ENCODE measurements at places on chromosomes 13 and 19.

DNA sequence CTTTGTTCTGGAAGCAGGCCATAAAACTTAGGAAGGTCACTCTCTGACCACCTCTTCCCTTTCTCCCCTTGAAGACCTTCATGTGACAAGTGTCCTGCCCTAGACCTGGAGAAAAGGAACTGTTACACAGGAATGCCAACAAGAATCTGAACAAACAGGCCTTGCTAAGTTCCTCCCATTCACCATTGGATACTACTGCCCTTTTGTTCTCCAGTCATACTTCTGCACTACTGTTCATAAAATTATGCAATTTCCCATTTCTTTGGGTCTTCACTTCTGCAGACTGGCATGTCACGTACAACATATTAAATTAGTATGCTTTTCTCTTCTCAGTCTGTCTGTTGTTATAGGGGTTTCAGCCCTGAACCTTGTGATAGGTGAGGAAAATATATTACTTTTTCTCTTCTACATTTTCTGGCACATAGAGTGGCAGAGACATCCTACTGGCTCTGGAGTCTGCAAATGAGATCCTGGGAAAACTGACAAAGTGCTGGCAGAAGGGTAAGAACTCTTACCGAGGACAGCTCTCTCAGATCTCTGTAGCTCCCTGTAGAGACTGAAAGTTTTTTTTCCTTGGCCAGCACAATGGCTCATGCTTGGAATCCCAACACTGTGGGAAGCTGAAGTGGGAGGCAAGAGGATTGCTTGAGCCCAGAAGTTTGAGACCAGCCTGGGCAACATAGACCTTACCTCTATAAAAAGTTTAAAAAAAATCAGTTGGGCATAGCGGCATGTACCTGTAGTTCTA is 87.6 kb upstream of the SPRY2 start:
- no peak for DNase-seq

- no peak for DNase-seq
These were observed 639.0 kb upstream of the KLHL1 start for GRCh38 chr13:70747262-70747661.

DNA sequence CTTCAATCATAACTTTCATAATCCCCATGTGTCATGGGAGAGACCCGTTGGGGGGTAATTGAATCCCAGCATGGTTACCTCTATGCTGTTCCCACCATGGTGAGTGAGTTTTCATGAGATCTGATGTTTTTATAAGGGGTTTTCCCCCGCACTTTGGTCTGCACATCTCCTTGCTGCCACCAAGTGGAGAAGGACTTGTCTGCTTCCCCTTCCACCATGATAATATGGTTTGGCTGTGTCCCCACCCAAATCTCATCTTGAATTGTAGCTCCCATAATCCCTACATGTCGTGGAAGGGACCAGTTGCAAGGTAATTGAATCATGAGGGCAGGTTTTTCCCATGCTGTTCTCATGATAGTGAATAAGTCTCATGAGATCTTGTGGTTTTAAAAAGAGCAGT is 524.9 kb downstream of the SLITRK5 start:
- no peak for DNase-seq

DNA sequence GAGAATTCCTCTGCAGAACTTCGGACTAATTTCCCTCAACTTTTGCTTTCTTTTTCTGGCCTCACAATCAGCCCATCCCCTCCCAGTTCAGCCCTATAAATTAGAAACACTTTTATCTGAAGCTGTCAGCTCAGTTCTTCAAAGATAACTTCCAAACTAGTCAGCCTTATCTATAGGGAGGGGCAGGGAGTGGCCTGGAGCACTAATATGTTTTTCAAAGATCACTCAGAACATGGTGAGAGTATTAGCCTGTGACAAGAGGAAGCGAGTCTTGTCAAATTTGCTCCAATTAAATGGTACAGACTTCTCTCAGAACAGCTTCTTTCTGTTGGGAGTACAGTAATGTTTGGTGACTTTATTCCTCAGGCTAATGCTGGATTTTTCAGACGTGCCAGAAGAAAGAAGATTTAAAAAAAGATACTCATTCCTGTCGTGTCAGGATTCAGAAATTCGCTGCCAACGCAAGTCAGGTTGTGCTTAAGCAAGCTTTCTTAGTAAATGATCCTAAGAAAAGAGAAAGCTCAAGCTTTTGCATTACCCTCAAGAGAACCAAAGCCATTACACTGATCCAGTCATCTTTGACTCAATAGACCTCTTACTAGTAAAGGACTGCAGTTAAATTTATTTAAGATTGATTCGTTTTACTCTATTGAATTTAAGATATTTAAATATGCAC is 1033.6 kb downstream of the SLITRK5 start:
- DNase-seq: peak; percentile 89

GRCh38 chr13:75800545-75800944 is 164.4 kb downstream of the LMO7 start:
- no peak for DNase-seq

DNA sequence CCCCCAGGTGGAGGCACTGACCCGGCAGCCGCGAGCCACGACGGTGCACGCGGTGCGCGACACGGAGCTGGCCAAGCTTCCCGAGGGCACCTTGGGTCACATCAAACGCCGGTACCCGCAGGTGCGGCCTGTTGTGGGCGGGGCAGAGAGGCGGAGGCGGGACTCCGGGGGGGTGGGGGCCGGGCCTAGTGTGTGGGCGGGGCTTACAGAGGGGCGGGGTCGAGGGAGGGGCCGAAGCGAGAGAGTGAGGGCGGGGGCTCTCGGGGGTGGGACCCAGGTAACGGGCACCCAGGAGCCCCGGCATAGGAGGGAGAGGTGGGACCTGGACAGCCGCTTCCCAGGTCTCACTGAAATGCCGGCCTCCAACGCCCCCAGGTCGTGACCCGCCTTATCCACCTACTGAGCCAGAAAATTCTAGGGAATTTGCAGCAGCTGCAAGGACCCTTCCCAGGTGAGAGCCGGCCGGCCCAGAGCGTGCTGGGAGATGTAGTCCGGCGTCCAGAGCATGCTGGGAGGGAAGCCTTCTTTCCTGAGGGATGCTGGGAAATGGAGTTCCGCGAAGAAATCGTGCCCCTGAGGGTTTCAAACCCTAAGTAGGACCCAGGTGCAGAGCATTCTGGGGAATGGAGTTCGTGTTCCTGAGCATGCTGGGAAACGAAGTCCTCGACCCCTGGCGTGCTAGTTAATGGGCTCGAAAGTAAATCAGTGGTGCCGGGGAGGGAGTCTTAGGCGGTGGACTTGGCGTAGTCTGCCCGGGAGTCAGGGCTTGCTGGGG is 15.7 kb downstream of the PNPLA6 start:
- peak; percentile 45 for DNase-seq

- no peak for DNase-seq
These were observed 848 bp upstream of the CEBPA start for GRCh38 chr19:33302974-33303790.

- DNase-seq: no peak
These were observed 352.0 kb downstream of the FGF14 start for GRCh38 chr13:102049853-102050252.

GRCh38 chr19:6150289-6150688 is 14.8 kb downstream of the ACSBG2 start:
- no peak for DNase-seq

DNA sequence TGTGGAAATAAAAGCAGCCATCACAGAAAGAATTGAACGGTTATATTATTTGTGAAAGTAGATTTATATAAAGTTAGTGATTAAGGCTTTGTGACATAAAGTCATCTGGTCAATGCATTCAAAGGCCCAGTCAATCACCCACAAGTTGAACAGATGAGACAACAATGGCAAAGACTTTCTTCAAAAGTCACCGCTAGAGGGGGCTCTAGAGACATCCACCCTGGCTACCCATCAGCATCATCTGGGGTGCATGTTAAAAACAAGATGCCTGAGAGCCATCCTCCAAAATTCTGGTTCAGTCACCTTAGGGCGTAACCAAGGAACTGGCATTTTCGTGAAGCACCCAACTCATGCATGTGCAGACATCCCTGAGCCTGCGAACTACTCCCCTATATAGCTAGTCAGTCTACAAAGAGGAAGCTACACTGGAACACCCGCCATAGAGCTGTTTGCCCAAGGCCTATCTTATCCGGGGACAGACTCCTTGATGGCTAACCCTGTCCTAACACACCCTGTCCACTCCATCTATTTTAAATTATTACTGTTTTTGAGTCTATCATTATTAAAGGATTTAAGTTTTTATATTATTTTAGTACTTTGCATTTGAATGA is 970.5 kb downstream of the UQCRFS1 start:
- peak; percentile 1 for DNase-seq

DNA sequence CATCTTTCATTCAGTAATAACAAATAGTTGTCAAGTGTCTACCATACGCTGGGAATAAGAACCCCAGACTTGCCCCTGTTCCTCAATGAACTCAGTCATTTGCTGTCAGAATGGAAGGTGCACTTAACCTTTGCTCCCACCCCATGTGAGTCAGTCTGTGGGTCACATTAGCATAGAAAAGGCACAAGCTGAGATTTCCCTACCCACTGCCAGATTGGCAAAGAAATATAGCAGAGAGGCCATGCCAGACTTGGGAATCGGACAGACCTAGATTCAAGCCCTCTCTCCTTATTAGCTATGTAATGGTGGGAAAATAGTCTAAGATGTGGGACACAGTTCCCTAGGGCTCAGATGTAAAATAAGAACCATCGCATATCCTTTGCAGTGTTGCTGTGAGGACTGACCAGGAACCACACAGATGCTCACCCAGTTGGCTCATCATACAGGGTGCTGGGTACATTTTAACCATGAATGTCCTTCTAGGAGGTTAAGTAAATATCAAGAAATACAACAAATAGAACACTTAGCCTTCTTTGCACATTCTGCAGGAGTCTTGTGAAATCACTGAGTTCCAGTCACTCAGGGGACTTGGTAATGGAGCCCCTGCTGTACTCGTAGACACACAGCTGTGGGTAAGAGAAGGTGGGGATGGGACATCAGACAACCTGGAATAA is 218.2 kb downstream of the FGF14 start:
- DNase-seq: no peak

GRCh38 chr13:38590796-38591507 is 95.9 kb upstream of the FREM2 start:
- no peak for DNase-seq

DNA sequence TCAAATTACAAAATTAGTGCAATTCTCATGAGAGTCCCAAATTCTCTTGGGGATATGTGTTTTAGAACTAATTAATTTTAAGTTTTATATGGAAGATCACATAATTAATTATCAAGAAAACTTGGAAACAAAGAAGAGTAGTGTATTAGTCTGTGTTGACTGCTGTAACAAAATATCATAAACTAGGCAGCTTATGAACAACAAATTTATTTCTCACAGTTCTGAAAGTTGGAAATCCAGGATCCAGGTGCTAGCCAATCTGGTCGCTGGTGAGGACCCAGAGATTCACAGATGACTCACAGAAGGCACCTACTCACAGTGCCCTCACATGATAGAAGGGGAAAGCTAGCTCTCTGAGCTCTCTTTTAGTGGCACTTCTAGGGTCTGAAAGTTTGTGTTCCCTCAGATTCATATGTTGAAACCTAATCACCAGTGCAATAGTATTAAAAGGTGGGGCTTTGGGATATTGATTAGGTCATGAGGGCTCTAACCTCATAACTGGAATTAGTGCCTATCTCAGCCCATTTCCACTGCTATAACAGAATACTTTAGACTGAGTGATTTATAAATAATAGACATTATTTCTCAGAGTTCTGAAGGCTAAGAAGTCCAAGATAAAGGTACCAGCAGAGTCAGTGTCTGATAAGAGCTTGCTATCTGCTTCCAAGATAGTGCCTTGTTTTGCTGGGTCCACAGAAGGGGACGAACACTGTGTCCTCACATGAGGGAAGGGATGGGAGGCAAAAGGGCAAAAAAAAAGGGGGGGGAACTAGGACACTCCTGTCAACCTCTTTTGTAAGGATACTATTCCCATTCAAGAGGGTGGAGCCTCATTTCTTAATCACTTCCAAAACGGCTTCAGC is 1.5 kb upstream of the ARGLU1 start:
- no peak for DNase-seq

DNA sequence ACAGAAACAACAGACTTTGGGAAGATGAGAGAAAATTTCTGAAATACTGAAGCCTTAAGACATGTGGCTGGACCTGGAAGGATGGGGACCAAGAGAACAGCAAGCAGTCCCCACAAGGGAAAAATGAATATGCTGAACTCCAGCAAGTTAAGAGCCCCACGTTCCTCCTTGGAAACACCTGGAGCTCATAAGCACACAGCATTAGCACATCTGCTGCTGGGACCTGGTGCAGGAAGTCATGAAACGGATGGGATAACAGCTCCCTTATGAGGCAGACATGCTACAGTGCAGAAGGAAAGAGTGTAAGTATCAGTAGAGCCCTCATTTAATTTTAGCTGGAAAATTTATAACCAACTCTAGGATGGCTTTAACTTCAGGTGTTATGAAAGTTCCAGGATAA is 67.3 kb downstream of the SLC15A1 start:
- DNase-seq: no peak
